ENCODE measurements at places on chromosomes 6 and 20.

DNA sequence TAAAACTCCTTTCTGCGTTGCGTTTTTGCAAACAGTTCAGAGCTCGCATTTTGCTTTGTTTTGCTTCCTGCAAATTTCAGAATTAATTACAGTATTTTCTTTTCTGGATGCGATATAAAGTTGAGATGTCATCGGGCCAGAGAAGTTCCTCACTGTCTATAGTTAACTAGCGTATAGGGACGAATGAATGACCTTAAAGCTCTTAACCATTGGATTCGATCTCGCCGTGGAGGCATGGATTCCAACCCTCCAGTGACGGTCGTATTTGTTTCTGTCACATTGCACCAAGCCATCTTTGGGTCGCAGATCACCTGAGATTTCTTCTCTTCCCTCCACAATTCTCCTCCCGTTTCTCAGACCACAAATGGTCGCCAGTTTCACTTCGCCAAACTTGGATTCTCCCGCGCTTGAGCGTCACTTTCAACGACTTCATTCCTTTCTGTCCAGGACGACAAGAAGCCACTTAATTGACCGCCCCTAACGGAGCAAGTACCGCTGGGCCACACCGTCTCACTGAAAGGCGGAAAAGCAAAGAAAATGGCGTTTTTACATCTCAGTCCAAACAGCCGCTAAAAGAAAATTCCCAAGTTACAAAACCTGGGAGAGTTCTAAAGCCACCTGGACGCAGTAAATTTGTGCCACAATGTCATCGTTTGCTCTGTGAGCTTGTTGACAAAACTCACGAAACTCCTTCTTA, 85.3 kb upstream of the ZNF184 start:
- no peak for DNase-seq

DNA sequence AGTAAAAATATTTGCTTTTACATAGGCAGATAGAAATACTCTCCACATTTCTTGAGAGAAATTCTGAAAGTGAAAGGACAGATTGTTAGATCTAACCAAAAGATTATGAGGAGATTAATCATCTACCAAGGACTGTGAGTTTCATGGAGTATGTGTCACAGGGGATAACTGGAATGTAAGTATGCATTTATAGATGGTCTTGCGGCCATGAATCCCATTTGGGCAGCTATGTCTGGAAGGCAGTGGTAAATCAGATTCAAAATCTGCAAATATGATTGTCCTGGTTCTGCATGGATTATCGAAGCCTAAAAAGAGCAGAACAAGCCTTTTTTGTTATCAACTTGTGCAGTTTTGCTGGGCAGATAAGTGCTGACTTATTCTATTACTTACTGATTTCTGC, 293.8 kb downstream of the RFPL4B start:
- DNase-seq = no peak

GRCh38 chr6:16043171-16044135, 85.4 kb upstream of the MYLIP start:
- DNase-seq = no peak

GRCh38 chr6:37741757-37742400, 44.2 kb upstream of the MDGA1 start:
- DNase-seq = peak; percentile 17

- DNase-seq = peak; percentile 37
Measured at GRCh38 chr20:56504373-56505005, 20.1 kb upstream of the FAM209A start.

GRCh38 chr6:129252377-129253071, 369.6 kb downstream of the LAMA2 start:
- no peak for DNase-seq

DNA sequence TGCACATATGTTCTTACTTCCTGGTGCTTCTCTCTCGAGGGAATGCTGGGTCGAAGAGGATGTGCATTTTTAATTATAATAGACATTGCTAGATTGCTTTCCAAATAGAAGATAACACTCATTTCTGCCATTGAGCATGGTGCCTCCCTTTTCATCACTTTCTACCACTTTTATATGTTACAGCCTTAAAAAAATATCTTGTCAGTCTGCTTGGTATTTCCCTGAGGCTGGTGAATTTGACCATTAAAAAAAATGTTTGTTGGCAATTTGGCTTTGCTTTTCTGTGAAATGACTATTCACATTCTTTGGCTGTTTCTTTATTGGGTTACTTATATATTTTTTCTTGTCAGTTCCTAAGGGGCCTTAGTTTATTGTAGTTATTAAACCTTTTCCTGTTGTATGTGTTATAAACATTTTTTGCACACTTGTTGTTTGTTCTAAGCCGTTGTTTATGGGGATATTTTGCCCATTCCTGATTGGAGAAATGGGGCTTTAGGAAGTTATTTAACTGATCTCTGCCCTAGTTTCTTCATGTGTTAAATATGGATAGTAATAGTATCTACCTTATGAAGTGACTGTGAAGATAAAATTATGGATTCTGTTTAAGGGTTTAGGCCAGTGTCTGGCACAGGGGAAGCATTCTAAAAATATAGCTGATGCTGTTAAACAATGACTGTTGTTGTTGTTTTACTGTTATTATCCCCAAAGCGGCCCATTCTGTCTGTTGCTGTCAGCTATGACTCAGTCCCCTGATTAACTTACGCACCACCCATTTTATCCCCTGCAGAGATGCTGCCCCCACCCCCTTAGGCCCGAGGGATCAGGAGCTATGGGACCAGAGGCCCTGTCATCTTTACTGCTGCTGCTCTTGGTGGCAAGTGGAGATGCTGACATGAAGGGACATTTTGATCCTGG, 3.8 kb downstream of the DDR1 start:
- no peak for DNase-seq

All from stimulated activated CD4-positive, alpha-beta T cell treated with anti-CD3 and anti-CD28 coated beads, Interleukin-2, amount 100 ng/mL, for 24 hours (primary cell).